Heart right ventricle (tissue), 16 donors: ENCODE measurements at places on chromosomes 2 and 18. TPM values are rescaled to one million over a fixed set of nuclear protein-coding genes. Genes with fewer than 3 reads are reported as not detected.

- no peak for DNase-seq
- no peaks in the 10 kb centered on the region for H3K27me3 ChIP-seq
- no peaks in the 10 kb centered on the region for H3K36me3 ChIP-seq
- H3K27ac ChIP-seq: no peak overlapping the region
These were observed 1448.3 kb upstream of the DDX18 start for GRCh38 chr2:116366212-116366611.

- peaks cover 91% of the 10 kb centered on the region for H3K4me1 ChIP-seq
- peaks cover 18% of the 10 kb centered on the region for H3K36me3 ChIP-seq
- DNase-seq: no peak
- H3K27ac ChIP-seq: peak overlapping the region; percentile 53
These were observed 198.5 kb downstream of the TNS1 start for GRCh38 chr2:217804338-217804737.

DNA sequence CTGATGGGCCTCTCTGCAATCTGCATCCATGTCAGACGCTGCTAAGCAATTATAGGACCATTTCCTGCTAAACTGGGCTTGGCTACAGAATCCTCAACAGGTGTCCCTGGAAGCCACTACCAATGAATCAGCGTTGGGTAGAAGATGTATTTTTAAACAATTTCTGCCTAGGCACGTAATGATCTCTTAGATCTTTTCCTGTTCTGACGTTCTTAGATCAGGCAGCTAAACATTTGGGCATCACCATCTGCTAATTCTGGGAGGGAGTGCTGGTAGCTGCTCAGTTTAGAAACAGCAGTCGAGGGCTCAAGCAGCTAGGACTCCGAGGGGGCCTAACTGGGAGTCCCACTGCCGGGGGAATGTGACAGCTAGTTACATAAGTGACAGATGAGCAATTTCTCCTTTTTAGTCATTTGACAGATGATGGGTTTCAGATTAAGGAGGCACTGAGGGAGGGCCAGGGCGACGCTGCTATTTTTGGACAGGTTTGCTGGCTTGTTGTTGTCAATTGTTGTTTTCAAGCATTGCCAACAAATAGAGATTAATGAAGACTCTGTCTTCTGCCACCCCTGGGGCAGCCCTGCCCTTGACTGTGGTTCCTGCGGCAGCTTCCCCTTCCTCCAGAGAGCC, 92.7 kb downstream of the MRO start:
- no peaks in the 10 kb centered on the region for H3K27me3 ChIP-seq
- H3K27ac ChIP-seq: peak overlapping the region; percentile 80
- no peaks in the 10 kb centered on the region for H3K36me3 ChIP-seq
- no peak for DNase-seq
- no peak overlapping the region for H3K4me3 ChIP-seq

Gene C2orf15
- total RNA-seq: not detected

DNA sequence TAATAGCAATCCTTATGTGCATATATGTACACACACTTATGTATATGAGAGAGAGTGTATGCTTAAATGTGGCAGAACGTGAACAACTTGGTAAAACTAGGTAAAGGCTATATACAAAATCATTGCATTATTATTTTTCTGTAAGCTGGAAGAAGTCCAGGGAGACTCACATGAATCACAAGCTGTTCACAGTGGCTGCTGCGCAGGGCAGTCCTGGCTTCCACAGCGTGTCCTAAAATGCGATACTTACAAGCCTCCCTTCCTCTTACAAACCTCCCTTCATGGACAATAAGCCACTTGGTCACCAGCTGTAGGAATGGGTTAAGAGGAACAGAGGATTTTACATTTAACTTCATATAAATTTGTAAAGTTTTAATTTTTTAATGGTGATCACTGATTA, 114.9 kb upstream of the AGAP1 start:
- no peak overlapping the region for H3K27ac ChIP-seq
- no peak overlapping the region for H3K4me3 ChIP-seq
- H3K36me3 ChIP-seq: no peaks in the 10 kb centered on the region
- no peak for DNase-seq
- no peaks in the 10 kb centered on the region for H3K4me1 ChIP-seq

Gene ACTG2
- 3.7 TPM for total RNA-seq

Gene CRACDL
- total RNA-seq: 3.8 TPM

- no peaks in the 10 kb centered on the region for H3K27me3 ChIP-seq
- peaks cover 5% of the 10 kb centered on the region for H3K4me1 ChIP-seq
- no peaks in the 10 kb centered on the region for H3K36me3 ChIP-seq
- H3K27ac ChIP-seq: peak overlapping the region; percentile 66
- H3K4me3 ChIP-seq: no peak overlapping the region
These were observed 73.8 kb upstream of the B3GNT7 start for GRCh38 chr2:231321556-231322334.

DNA sequence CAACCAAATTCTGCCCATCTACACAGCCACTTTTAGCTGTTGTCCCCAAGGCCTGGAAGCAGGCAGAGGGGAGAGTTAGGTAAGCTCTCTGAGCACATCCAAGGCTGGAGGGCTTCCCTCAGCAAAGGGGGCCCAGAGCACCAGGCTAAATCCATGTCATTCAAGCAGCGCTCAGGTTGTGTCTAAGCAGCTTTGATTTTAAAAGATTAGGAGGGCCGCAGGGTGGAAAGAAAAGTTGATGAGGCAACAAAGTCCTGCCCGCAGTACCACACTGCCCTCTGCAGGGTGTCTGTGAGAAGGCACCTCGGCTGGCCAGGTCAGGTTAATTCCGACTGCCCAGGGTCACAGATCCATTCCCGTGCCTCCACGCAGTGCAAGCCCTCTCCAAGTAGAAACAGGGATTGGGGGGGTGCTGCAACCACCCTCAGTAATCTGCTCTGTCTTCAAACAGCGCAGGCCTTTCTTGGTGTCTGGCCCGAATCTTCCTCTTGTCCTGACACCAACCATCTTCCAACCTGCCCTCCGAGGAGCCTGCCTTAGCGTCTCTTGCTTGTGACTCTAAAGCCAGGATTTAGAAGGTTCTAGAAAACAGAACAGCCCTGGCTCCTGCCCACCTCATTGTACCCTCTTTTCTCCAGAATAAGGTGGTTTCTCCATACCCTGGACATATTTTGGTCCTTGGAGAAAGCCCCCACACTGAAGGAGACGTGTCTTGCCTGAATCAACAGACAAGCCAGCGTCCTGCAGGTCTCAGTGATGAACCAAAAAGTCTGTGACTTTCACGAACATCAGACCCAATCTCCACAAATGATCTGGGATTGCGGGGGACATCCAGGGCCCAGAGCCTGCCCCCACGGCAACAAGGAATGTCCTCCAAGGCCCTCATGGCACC, 289.2 kb downstream of the TNS1 start:
- H3K27ac ChIP-seq: peak overlapping the region; percentile 19
- H3K36me3 ChIP-seq: no peaks in the 10 kb centered on the region
- peak; percentile 80 for DNase-seq
- no peaks in the 10 kb centered on the region for H3K27me3 ChIP-seq
- no peak overlapping the region for H3K4me3 ChIP-seq

Gene APCDD1
- total RNA-seq: 10.2 TPM

Gene SOCS6
- total RNA-seq: 19.0 TPM

GRCh38 chr2:54097124-54097523, 18.3 kb upstream of the ACYP2 start:
- no peak for DNase-seq
- H3K27ac ChIP-seq: no peak overlapping the region
- peaks cover 12% of the 10 kb centered on the region for H3K4me1 ChIP-seq

Gene MPP4
- total RNA-seq: 0.25 TPM

DNA sequence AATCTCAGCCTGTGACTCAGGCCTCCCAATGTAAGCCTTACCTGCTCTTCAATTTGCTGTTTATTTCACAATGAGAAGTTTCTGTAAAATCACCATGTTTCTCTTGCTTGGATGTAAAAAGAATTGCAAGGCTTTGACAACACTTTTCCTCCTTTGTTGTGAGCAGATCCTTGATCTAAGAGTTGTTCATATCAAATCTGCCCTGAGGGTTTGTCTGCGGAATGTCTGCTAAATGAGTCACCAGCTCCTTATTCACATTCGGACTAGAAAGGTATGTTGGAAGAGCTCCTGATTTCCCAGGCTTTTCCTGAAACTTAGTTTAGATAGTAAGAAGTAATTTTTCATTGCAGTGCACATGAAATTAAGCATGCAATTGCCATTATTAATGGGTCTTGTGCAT, 268.2 kb upstream of the TCF4 start:
- H3K27ac ChIP-seq: no peak overlapping the region
- DNase-seq: no peak
- no peaks in the 10 kb centered on the region for H3K4me1 ChIP-seq
- H3K36me3 ChIP-seq: no peaks in the 10 kb centered on the region
- H3K4me3 ChIP-seq: no peak overlapping the region
- no peaks in the 10 kb centered on the region for H3K27me3 ChIP-seq
